Kidney (tissue), 22 donors: ENCODE measurements at places on chromosomes 13 and 19. TPM values are rescaled to one million over a fixed set of nuclear protein-coding genes. Genes with fewer than 3 reads are reported as not detected.

- no peak overlapping the region for H3K27ac ChIP-seq
- no peaks in the 10 kb centered on the region for H3K27me3 ChIP-seq
- no peak for DNase-seq
- H3K4me3 ChIP-seq = no peak overlapping the region
- H3K36me3 ChIP-seq = no peaks in the 10 kb centered on the region
Observed at GRCh38 chr19:29694161-29694560, 20.9 kb downstream of the C19orf12 start.

GRCh38 chr19:582497-583197, 7.0 kb upstream of the HCN2 start:
- no peaks in the 10 kb centered on the region for H3K27me3 ChIP-seq
- H3K36me3 ChIP-seq = no peaks in the 10 kb centered on the region
- no peaks in the 10 kb centered on the region for H3K4me1 ChIP-seq
- no peak for DNase-seq
- no peak overlapping the region for H3K27ac ChIP-seq

- no peaks in the 10 kb centered on the region for H3K4me1 ChIP-seq
- H3K4me3 ChIP-seq = no peak overlapping the region
- no peaks in the 10 kb centered on the region for H3K36me3 ChIP-seq
- H3K27ac ChIP-seq = no peak overlapping the region
- no peak for DNase-seq
Observed at GRCh38 chr13:107883561-107884175, 331.7 kb downstream of the LIG4 start.

GRCh38 chr19:16902545-16902944, 13.7 kb downstream of the F2RL3 start:
- no peak overlapping the region for H3K27ac ChIP-seq
- no peak for DNase-seq
- H3K27me3 ChIP-seq = no peaks in the 10 kb centered on the region
- H3K4me3 ChIP-seq = no peak overlapping the region

DNA sequence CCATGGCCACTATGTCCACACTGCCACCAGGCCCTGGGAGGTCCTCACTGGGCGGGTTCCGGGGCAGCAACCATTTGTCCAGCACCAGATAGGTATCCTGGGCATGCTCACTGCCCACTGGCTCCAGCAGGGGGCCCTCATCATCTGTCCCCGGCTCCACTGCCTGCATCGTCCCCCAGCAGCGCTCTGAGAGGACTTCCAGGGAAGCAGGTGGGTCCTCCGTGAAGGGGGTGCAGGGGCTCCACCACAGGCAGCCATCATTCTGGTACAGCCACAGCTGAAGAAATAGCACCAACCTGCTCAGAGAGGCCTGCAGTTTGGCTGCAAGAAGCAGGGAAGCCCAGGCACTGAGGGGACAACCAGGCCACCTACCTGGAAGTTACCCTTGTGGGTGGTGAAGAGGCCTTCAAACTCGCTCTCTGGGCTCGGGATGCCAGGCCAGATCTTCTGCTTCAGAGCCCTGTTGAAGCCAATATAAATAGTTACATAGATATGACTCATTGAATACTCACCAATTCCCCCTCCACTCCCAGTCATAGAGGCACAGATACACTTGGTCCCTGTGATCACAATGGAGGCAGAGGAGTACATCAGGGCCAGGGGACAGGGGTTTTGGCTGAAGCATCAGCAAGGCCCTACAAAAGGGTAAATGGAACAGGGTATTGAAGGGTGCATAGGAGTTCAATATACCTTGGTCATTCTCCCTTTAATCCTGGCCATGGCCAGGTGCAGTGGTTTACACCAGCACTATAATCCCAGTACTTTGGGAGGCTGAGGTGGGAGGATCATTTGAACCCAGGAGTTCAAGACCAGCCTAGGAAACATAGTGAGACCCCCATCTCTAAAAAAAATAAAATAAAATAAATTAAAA, 4.1 kb downstream of the SWSAP1 start:
- H3K27me3 ChIP-seq = peaks cover 7% of the 10 kb centered on the region
- DNase-seq = peak; percentile 73
- no peaks in the 10 kb centered on the region for H3K36me3 ChIP-seq
- no peak overlapping the region for H3K27ac ChIP-seq
- no peaks in the 10 kb centered on the region for H3K4me1 ChIP-seq
- H3K4me3 ChIP-seq = no peak overlapping the region

DNA sequence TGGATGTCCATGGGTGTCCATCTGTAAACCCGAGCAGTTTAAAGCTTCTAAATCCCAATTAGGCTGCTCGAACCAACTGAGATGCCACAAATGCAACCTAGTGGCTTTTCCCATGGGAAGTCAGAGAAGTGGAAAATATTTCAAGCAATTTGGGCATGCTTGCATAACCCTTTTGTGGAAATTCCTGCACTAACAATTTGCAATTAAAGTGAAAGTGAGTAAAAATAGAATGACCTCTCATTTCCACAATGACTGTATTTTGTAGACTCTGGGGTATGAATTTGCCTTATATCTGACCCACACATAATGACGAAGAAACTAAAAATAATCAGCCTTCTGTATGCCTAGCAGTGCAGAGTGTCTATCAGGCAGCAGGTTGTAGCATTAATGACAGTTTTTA, 91.8 kb upstream of the TSC22D1 start:
- H3K27ac ChIP-seq = no peak overlapping the region
- H3K27me3 ChIP-seq = no peaks in the 10 kb centered on the region
- DNase-seq = no peak
- H3K36me3 ChIP-seq = no peaks in the 10 kb centered on the region
- peak overlapping the region; percentile 42 for H3K4me3 ChIP-seq
- peaks cover 4% of the 10 kb centered on the region for H3K4me1 ChIP-seq

DNA sequence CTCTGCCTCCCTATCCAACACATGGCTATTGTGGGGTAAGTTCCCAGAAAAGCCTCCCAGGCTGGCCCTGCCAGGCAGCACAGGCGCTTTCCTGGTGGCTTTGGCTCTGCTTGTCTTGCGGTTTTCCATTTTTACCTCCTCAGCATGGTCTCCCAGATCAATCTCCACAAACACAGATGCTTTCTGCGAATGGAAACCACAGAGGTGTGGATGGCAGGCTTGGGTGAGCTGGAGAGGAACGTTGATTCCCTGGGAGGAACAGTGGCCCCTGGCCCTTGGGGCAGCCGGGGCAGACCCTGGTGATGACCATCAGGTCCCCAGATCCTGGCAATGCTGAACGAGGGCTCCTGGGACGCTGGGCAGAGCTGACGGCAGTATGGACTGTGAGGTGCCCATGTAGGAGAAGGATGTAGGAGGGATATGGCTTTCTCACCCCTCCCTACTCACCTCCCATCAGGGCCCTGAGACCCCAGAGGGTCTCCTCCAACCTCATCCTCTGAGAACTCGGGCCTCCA, 6.6 kb downstream of the C13orf46 start:
- H3K27me3 ChIP-seq = no peaks in the 10 kb centered on the region
- no peaks in the 10 kb centered on the region for H3K4me1 ChIP-seq

P2RY11 gene
- 17.3 TPM for total RNA-seq

GFY gene
- total RNA-seq = not detected

COLGALT1 gene
- 66.2 TPM for total RNA-seq
